Epithelial cell of proximal tubule (primary cell): ENCODE measurements at places on chromosomes 1 and 21.

DNA sequence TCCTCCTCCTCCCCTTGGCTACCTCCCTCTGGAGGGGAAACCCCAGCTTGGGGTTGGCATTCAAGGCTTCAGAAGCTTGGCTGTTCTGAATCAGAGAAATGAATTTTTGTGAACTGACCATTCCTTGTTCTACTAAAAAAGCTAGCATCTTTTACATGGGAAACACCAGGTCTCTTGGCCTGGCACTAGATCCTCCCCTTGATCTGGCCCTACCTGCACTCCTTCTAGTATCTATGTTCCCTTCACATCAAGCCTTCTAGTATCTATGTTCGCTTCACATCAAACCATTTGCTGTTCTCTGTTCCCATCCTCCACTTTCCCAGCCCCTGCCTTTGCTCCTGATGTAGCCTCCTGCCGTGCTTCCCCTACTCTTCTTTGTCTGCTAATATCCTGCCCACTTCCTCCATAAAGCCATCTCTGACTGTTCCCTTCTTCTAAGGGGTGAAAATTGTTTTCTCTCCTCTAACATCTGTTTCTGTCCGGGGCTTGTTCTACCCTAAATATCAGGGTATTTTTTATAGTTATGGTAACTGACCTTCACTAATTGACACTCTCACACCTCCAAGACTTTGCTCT lies 25.8 kb downstream of the FAM151A start:
- DNase-seq: no peak

DNA sequence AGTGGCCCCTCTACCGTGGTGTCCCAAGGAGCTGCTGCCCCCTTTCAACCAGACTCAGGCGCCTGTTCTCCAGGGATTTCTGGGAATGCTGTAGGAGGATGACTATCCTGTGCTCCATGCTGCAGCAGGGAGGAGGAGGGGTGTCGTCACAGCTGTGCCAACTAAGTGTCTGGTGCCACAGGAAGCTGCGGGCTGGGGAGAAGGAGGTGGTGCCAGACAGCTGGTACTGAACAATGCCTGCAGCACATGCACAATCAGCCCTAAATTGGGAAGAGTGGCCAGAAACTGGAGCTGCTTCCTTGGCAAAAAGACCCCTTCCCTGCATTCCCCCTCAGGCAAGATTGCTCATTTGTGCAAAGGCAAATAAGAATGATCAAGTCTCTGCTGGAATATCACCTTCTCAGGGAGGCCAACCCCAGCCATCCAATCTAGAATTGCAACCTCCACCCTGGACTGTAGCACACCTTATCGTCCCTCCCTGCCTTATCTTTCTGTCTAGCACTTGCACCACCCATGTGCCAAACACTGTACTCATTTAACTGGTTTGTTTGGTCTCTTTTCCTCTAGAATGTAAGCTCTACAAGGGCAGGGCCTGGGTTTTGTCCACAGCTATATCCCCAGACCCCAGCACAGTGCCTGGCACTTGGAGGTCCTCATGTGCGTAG lies 33.3 kb downstream of the LAMB3 start:
- DNase-seq: no peak

DNA sequence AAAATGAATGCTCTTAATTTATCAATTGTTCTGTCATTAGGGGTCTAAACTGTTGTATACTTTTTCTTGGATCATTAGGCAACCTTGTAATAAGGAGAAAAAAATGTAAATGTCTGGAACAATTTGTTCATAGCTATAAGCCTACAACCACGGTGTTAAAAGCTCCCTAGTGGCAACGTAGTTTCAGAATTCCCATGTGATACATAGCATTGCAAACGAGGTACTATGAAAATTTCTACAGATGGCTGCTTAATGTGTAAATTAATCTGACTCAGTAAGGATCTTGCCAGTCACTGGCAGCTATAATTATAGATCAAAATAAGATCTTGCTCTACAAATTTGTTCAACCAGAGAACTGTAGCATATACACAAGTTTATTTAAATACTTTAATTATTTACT lies 304.1 kb upstream of the ADGRL4 start:
- DNase-seq: no peak

GRCh38 chr1:36829961-36830360 lies 204.4 kb downstream of the GRIK3 start:
- DNase-seq: no peak

DNA sequence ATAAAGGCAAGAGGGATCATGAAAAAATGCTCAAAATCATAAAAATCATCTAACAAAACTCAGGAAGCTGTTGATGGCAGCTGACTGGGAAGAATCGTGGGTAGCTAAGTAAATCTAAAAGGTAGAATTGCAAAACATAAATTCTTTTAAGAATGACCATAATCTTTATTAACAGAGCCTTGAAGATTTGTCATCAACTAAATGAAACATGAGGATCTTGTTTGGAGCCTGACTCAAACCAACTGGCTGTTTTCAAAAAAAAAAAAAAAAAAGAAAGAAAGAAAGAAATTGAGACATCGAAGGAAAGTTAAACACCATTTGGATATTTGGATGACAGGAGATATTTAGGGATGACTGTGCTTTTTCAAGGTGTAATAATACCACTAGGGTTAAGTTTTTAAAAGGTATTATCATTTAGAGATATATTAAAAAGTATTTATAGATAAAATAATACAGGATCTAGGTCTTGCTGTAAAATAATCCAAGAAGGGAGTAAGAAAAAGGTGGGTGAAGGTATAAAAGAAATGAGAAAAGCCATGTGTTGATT lies 48.6 kb downstream of the CD34 start:
- no peak for DNase-seq
